ENCODE measurements at places on chromosomes 11 and 22. TPM values are rescaled to one million over a fixed set of nuclear protein-coding genes. Genes with fewer than 3 reads are reported as not detected.

DNA sequence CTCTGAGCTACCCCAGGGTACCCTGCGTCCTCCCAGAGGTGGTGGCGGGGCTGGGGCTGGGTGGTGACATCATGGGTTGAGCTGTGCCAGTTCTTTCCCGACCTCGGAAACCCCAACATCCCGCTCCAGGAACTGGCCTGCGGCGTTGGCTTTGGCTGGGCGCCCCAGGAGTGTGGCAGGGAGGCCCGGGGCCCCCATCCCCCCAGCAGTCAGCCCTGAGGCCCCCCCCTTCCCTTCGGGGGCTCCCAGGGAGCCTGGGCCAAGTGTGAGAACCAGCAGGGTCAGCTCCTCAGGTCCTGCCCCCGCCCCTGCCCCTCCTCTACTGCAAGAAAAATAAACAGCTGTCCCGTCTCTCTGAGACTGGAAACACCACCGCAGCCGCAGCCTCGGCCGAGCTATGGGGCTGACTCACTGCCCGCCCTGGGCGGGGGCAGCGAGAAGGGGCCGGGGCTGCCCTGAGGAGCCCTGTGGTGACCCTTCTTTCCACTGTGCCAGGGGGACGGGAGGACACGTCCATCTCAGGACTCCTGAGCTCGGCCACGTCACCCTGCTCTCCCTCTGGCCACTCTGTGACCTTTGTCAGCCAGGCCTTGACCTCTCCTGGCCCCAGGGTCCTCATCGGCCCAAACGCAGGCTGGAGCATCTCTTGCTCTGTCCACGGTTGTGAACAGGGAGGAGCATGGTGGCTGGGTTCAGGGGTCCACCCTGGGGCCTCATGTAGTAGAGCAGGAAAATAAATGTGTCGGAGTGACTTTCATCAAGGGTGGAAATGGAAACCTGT, 73.4 kb downstream of the WNT7B start:
- DNase-seq = no peak

GRCh38 chr11:67674442-67674871, at the start of gene ALDH3B2:
Gene ALDH3B2, minus strand, starts transcription at chr11:67674623. Its CDS starts 7,688 bp downstream, at chr11:67666935.
- DNase-seq = peak; percentile 78

DNA sequence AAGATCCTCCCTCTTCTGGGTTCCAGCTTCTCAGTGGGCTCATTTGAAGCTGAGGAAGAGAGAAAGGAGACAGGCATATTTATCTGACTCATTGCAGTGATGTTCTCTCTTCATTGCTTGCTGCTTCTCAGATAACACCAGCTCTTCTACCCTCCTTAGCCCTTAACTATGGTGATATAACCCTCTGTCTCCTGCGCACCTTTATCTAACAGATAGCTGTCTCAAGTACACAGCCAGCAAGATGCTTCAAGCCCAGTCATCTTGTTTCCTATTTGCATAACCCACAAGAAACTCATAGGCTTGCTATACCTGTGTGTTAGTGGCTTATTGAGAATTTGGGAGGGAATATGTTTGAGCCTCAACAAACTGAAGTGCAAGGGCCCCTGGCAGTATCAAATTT, 12.6 kb downstream of the PRSS23 start:
- no peak for DNase-seq

- no peak for DNase-seq
Observed at GRCh38 chr11:102497061-102497460, 33.5 kb downstream of the MMP7 start.

GRCh38 chr11:44198146-44198724, 102.8 kb downstream of the EXT2 start:
- DNase-seq = no peak

DNA sequence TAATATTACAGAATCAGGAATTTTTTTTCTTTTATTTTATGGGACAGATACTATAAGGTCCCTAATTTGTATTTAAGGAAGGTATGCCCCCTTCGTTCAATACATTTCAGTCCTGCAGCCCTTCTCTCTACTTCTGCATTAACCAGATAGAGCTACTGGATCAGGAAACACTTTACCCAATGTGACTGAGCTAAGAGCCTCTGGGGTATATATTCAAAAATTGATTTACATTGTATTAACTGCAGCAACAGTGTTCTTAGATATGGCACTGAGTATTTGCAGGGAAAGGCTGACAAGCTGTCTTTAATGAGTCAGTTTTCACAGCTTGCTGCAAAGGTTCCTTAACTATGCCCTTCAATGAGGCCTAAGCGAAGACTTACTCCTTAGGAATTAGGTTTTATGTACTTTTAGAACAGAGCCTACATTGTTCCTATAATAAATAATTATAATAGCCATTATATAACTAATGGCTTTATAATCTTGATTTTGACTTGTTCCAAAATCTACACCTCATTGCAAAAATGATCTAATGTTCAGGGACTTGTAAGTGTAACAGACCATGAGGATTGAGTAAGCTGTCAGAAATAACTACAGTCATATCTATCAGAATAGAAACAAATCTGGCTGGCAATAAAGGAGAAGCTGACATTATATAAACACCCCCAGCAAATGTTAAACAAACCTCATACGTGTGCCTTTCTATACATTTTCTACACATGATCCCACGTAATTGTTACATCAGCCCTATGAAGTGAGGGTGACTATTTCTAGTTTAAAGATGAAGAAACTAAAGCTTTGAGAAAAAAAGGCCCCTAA, 55.0 kb downstream of the DDI1 start:
- no peak for DNase-seq

GPR83 gene
- total RNA-seq = 0.28 TPM

SLC22A6 gene
- 2.4 TPM for total RNA-seq

GRCh38 chr11:46894506-46894905, 23.8 kb downstream of the LRP4 start:
- DNase-seq = no peak

APOA1 gene
- total RNA-seq = not detected

DNA sequence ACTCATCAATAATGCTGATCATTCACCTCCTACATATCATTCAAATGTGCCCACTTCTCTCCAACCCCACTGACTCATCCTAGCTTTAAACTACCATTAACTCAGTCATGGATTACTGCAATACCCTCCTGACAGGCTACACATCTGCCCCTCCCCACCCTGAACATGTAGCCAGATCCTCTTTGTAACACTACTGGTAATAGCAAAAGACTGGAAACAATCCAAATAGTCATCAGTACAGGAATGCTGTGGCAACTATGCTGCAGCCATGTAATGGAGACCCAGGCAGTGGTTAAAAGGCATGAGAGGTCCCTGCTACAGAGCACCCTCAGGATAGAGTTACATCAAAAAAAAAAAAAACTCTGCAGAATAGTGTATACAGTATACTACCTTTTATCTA, 16.6 kb downstream of the SLC43A3 start:
- DNase-seq = no peak

ARHGAP8 gene
- total RNA-seq = 35.7 TPM

P2RX6 gene
- 1.0 TPM for total RNA-seq

DNA sequence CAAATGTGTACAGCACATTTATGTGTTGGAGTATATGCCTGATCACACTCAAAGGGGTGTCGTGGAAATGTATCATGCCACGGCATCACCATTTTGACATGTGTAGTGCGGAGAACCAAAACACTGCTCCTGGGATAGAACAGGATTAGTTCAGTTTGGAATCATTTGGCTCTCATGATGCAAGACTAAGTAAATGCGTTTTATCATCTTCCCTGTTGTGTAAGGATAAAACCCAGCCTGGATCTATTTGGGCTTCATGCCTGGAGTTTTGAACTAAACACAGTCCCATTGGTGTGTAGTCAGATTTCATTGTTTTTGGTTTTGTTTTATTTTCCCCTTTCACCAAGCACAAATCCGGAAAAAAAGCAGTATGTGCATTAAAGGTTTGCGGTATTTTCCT, 574.3 kb downstream of the NTM start:
- DNase-seq = no peak

SUSD2 gene
- total RNA-seq = 14.8 TPM

GRCh38 chr11:101336858-101337257, 207.2 kb upstream of the PGR start:
- DNase-seq = no peak

PTGDR2 gene
- 0.16 TPM for total RNA-seq

MMP3 gene
- 0.44 TPM for total RNA-seq

CNTF gene
- 1.2 TPM for total RNA-seq

- no peak for DNase-seq
Observed at GRCh38 chr11:46498179-46498578, 95.6 kb downstream of the AMBRA1 start.

DNA sequence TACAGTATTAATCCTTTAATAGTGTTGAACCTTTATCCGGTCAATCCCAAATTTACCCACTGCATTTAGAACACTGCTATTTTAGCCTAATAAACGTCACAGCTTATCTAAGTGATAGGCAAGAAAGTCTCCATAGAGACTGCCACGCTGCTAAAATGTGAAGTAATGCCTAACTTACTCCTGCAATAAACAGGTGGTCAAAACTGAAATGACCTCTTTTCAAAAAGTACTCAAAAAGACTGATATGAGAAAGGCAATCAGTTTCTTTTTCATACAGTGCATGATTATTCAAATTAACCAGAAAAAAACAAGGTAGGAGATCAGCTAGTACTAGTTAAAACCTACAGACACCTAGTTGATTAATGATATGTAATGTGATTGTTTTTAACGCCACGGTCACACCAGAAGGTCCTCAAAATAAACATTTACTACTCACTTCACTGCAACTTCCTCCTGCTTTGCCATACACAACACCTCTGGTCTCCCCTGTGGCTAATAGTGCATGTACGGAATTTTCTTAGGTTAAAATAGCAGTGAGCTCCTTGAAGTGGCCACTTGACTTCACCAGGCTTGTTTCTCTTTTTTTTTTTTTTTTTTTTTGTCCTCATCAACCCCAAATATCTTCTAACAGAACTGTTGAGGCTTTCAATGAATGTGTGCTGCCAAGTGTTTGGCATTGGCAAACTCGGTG, 8.8 kb downstream of the ATP5MG start:
- no peak for DNase-seq

GRCh38 chr22:50146439-50147238, 23.9 kb upstream of the PANX2 start:
- DNase-seq = peak; percentile 76

GRCh38 chr11:124758355-124759265, 3.5 kb downstream of the ESAM start:
- peak; percentile 90 for DNase-seq

DNA sequence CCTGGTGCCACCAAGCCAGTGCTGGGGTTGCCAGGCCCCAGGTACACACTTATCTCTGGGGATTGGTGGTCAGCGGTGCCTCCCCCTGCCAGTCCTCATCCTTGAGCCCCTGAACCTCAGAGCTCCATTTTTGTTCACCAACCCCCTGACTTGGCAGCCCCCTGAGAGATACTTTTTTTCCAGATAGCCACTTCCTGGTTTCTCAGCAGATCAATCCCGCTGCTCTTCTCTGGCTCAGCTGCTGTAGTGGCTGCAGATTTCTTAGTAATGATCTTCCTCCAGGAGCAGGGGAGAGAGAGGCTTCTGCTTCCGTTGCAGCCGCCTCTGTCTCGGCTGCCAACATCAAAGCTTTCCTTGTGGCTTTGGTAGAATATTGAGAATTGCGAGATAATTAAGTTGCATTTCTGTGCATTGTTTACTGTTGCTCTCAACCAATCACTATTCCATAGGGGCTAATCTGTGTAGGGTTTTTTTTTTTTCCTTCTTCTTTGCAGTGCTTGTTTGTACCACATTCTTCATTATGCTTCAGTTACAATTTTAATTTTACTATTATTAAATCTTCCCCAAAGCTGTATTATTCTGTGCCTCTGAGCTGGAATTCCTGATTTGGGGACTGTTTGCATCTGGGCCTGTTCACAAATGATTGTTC, 92.1 kb downstream of the PKNOX2 start:
- no peak for DNase-seq

P2RX3 gene
- total RNA-seq = not detected

KDM4E gene
- not detected for total RNA-seq

DNA sequence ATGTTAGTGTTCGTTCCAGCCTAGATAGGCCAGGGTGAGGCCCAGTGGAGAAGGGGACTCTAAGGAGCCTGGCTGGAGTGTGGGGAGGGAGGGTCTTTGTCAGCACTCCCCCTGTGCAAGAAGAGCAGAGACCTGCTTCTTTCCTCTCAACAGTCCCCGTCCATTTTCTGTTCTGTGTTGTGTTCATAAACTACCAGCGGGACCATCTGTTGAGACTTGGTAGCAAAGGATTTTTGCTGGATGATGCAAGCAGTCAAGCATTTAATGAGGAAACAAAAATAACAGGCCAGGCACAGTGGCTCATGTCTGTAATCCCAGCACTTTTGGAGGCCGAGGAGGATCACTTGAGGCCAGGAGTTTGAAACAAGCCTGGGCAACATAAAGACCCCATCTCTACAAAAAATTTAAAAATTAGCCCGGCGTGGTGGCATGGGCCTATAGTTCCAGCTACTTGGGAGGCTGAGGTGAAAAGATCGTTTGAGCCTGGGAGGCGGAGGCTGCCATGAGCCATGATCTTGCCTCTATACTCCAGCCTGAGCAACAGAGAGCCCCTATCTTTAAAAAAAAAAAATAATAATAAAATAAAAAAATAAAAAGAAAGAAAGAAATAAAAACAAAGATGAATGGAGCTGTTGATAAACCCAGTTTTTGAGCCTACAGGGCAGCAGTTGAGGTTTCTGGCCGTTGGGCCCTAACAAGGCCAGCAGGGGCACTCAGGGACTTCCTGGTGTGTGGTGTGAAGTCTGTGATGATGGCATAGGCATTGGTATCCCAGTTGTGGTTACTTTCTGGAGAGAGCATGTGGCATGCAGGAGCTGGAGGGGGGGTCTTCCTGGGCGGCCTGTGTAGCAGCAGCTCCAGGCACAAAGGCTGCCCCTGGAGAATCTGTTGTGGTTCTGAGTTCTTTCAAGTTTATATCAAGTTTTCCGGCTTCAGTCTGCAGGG, 1.7 kb upstream of the TXNRD2 start:
- no peak for DNase-seq

DNA sequence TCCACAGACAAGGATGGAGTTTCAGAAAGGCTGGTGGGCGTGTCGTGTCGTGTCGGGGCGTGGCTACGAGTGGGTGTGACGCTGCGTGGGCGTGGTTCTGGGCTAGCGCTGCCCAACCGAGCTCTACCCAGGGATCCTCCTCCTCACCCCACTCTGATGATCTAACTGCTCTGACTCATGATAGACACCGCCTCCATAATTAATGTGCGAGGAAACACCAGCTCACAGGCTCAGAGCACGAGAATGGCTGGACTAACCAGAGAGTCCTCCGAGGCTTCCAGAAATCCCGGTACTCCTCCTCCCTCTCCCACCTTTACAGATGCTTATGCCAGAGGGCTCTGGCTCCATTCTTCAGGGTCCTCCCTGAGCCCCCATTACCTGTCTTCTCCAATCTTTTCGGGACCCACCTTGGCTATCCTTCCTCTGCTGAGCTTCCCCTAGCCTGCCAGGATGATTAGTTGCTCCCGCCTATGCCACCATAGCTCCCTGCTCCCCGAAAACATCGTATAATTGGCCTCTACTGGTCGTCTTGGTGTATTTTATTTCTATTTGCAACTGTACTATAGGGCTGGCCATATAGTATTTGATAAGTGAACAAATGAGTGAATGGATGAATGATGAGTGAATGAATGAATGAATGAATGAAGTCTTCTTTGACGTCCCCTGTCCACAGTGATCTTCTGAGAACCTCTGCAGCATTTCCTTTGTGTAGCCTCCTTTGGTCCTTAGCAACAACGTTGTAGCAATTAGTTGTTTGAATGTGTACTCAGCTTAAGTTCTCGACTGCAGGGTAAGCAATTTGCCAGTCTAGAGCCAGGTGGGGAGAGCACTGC, 21.7 kb downstream of the TMPRSS13 start:
- peak; percentile 87 for DNase-seq

IL17RA gene
- total RNA-seq = 26.8 TPM
